ENCODE measurements at places on chromosomes 7 and 10. TPM values are rescaled to one million over a fixed set of nuclear protein-coding genes. Genes with fewer than 3 reads are reported as not detected.

The HMX3 gene
- total RNA-seq, result 2.0 TPM

The ADRA2A gene
- total RNA-seq, result not detected

The CH25H gene
- total RNA-seq, result 0.56 TPM

The NPY gene
- total RNA-seq, result not detected

The SRI gene
- total RNA-seq, result 105 TPM

The RPEL1 gene
- not detected for total RNA-seq

The ZNF488 gene
- total RNA-seq, result 0.36 TPM

All from activated T-cell treated with anti-CD3 and anti-CD28 coated beads, Interleukin-2, amount 50 U/mL, for 72 hours (primary cell).